ENCODE measurements at places on chromosomes 13 and 19.

- DNase-seq, result no peak
Observed at GRCh38 chr13:45105895-45106294, 14.4 kb upstream of the GTF2F2 start.

- no peak for DNase-seq
Observed at GRCh38 chr13:31195616-31196015, 4.2 kb upstream of the B3GLCT start.

GRCh38 chr13:45718063-45718462 lies 15.9 kb downstream of the CBY2 start:
- peak; percentile 2 for DNase-seq

GRCh38 chr13:114146629-114147028 lies 14.2 kb upstream of the RASA3 start:
- no peak for DNase-seq

DNA sequence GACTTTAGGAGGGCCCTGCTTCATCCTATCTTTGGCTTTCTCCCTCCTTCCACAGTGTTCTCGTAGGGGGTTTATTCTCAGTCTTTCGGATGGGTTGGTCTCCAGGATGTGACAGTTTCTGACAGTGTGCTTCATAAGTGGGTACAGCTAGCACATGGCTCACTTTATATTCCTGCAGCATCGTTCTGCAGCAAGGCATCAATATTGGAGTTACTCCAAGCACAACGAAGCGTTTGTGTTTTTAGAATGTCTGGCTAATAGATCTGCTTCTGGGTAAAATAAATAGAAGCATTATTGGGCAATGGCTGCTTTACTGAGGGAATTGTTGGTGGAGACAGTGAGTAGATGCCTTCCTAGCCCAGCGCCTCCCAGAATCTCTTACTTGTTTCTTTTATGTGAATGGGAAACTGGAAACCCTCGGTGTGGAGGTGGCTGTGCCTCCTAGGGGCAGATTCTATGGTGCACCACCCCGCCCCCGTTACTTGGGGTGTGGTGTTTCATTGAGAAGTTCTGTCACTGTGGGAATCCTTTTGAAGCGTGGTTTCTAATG lies 2.0 kb downstream of the FARP1 start:
- DNase-seq, result no peak

Data from CD4-positive, alpha-beta T cell treated with Interleukin-2 at 100 ng/mL for 4 hours (primary cell).